ENCODE measurements at places on chromosomes 7 and 10.
A peak's percentile ranks its signal among the peaks of the same experiment; 100 is the strongest.

- DNase-seq = no peak
Measured at GRCh38 chr10:112689327-112690072, 242.5 kb downstream of the VTI1A start.

- DNase-seq = no peak
Measured at GRCh38 chr7:102287981-102288278, 1.3 kb downstream of the SH2B2 start.

DNA sequence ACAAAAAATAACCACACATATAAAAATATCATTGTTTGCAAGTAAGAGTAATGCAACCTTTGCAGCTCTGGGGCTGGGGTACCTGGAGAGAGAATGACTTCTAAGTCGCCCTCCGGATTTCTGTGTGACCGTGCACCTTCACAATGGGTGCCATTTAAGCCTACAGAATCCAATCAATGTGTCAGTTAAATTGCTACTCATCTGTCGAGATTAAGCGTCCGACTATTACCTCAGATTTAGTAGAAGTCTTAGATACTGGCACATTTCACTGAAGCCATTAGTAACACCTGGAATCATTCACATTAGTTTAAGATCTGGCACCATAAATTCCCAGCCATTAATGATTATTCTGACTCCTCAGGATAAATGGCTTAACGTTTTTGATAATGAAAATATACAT is 507.3 kb upstream of the MGMT start:
- no peak for DNase-seq

- no peak for DNase-seq
Measured at GRCh38 chr10:43120929-43121314, 17.3 kb upstream of the CSGALNACT2 start.

GRCh38 chr7:99191869-99192596 is 15.9 kb downstream of the KPNA7 start:
- no peak for DNase-seq

DNA sequence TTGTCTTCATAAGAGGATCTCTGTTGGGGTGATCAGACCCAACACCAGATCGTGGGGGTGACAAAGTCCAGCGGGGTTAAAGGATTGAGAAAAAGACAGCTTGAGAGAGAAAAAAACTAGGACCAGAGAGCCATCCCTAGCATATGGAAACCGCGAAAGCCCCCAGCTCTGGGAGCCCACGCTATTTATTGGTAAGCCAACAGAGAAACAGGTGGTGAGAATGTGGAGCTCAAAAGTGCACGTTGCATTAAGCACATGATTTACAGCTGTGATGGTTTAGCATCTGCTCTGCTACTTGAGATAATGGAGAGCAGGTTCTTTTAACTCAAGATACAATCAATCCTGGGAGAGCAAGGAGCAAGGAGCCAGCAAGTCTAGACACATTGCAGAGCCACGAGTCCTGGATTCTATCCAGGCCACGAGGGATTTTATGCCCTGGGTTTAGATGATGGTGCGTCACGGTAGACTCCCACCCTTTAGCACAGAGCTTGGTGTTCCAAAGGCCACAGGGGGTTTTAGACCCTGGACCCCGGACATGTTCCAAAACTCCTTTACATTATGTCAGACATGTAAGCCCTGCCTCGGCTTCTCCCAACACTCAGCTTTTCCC is 755.2 kb upstream of the SORCS1 start:
- no peak for DNase-seq

DNA sequence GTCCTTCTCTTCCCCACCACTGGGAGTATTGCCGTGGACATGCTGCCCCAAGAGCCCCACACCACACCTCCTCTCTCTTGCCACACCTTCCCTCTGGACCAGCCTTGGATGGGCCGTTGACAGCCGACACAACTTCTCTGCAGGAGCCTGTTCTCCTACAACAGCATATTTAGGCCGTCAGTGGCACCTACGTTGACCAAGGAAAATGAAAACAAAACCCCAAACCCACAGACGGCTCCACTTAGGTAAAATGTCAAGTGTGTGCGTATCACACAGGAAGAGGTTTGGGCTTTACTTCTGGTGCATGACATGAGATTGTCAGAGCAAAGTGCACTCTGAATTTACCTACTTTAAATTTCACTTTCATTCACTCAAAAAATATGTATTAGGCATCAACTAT is 246.6 kb downstream of the ZMYND11 start:
- DNase-seq = no peak

DNA sequence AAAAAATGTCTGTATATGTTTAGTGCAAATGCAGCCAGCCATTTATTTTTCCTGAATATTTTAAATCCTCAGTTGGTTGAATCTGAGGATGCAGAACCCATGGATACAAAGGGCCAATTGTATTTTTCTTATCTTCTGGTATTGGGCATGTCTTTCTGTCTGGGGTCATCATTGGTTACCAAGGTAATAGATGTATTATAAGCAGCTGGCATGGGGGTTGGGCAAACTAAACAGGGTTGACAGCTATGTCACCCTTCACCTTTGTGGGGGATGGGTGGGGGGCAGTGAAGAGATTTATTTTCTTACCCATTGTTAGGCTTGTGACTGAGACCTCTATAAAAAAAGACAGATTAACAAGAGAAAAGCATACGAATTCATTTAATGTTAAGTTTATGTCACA is 38.8 kb downstream of the CDHR3 start:
- DNase-seq = no peak

DNA sequence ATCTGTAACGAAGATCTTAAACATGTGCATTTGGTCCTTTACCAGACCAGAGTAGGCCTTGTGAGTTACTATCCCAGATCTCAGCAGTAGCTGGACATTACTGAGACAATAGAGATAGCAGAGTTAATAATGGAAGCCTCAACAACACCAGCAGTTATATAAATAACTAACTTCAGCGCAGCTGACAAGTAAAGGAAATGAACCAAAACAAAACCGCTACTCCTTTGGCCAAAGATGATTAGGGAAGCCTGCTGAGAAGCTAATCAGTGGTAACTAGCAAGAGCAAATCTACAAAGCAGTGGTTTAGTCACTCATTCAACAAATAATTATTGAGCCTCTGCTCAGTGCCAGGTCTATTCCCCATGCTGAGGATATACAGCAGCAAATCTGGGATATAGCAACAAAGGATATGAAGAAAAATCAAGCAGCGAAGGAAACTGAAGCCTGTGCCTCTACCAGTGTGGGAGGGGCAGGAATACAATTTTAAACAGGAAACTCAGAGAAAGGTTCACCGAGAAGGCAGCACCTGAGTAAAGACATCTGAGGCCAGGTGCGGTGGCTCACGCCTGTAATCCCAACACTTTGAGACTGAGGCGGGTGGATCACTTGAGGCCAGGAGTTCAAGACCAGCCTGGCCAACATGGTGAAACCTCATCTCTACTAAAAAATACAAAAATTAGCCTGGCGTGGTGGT is 103.6 kb downstream of the ELMO1 start:
- DNase-seq = peak; percentile 44

- no peak for DNase-seq
Measured at GRCh38 chr10:62352356-62352970, 21.7 kb upstream of the ZNF365 start.
